ENCODE measurements at places on chromosomes 1 and 21. TPM values are rescaled to one million over a fixed set of nuclear protein-coding genes. Genes with fewer than 3 reads are reported as not detected.
A peak's percentile ranks its signal among the peaks of the same experiment; 100 is the strongest.

GRCh38 chr1:145845144-145845513 lies 301 bp upstream of the NUDT17 start:
- peaks cover 50% of the 10 kb centered on the region for H3K36me3 ChIP-seq
- H3K27me3 ChIP-seq: no peaks in the 10 kb centered on the region
- H3K4me1 ChIP-seq: no peaks in the 10 kb centered on the region
- peak overlapping the region; percentile 52 for H3K4me3 ChIP-seq
- peak overlapping the region; percentile 76 for H3K27ac ChIP-seq

The VCAM1 gene
- total RNA-seq: 6.4 TPM

DNA sequence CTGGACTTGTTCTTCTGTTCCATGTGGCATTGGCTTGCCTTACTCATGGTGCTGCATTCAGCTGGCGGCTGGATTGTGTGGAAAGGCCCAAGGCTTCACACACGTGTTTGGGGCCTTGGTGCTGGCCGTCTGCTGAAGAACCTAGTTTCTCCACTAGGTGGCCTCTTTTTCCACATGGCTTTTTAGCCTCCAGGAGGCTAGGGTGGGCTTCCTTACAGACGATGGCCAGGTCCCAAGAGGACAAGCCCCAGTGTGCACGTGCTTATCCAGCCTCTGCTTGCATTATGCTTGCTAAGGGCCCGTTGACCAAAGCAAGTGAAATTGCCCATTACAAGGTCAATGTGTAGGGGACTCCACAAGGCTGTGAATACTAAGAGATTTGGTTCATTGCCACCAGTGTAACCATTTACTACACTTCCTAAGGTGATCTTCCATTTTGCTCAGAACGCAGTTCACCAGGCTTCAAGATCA lies 47.5 kb upstream of the FOXO6 start:
- no peaks in the 10 kb centered on the region for H3K4me1 ChIP-seq
- H3K36me3 ChIP-seq: no peaks in the 10 kb centered on the region
- no peak overlapping the region for H3K27ac ChIP-seq

DNA sequence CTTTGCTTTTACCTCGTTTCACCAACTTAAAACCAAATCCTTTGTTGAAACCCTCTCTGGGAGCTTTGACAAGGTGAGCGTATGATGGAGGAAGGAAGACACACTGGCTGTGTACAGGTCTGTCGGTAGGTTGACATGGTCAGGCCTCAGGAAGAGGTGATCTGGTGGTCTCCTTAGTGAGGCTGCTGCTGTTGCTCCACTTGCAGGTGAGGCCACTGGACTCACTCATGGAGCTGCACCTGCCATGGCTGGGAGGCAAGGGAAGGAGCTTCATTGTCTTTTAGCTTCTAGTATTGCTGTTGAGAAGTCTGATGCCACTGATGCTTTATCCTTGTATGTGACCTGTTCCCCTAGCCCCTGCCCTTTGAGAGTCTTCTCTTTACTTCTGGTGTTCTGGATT lies 35.7 kb downstream of the TENT5C start:
- H3K27me3 ChIP-seq: no peaks in the 10 kb centered on the region
- H3K27ac ChIP-seq: no peak overlapping the region
- H3K4me3 ChIP-seq: no peak overlapping the region

- peaks cover 3% of the 10 kb centered on the region for H3K27me3 ChIP-seq
- no peak overlapping the region for H3K4me3 ChIP-seq
- H3K36me3 ChIP-seq: no peaks in the 10 kb centered on the region
- H3K4me1 ChIP-seq: no peaks in the 10 kb centered on the region
- DNase-seq: no peak
- H3K27ac ChIP-seq: no peak overlapping the region
Measured at GRCh38 chr21:44347911-44348451, 5.4 kb upstream of the TRPM2 start.

DNA sequence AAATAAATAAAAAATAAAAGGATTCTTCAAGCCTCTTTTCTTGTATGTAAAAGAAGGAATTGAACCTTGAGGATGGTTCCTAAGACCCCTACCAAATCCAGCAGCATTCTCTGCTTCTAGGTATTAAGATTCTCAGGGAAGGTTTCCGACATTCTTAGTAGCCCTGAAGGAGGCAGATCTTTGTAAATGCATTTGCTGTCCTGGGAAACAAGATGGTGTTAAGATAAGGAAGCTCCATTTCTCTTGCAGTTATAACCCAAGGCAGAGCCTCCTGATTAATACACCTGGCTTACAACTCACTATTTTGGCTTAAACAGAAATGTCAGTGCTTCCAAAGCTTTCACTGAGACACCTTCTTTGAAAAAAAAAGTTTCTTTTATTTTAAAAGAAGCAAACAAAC lies 393.8 kb downstream of the DISC1 start:
- no peaks in the 10 kb centered on the region for H3K4me1 ChIP-seq
- no peaks in the 10 kb centered on the region for H3K36me3 ChIP-seq
- DNase-seq: no peak
- no peak overlapping the region for H3K27ac ChIP-seq

The TIAM1 gene
- 4.1 TPM for total RNA-seq

DNA sequence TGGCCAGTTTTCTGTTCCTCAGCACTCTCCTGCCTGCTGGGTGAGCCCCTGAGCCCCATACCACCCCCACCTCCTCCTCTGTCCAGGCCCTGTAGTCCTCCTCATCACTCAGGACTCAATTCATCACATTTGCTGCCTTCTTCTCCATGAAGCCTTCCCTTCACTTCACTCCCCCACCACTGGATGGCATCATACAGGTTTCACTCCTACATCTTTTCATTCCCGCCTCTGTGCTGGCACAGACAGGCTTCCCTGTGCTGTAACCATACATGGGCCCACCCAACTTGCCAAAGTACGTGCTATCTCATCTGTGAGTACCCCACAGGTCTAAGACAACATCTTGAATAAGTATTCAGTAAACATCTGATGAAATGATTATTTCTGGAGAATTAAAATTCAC lies 56.9 kb downstream of the SLC45A1 start:
- no peak overlapping the region for H3K4me3 ChIP-seq
- DNase-seq: no peak
- no peaks in the 10 kb centered on the region for H3K27me3 ChIP-seq
- H3K27ac ChIP-seq: peak overlapping the region; percentile 90
- peaks cover 8% of the 10 kb centered on the region for H3K36me3 ChIP-seq
- no peaks in the 10 kb centered on the region for H3K4me1 ChIP-seq

The GIPC2 gene
- total RNA-seq: 1.5 TPM

- no peaks in the 10 kb centered on the region for H3K4me1 ChIP-seq
- no peaks in the 10 kb centered on the region for H3K27me3 ChIP-seq
- no peak for DNase-seq
- peak overlapping the region; percentile 71 for H3K27ac ChIP-seq
- peak overlapping the region; percentile 66 for H3K4me3 ChIP-seq
Measured at GRCh38 chr1:114345930-114346479, 165.0 kb downstream of the TRIM33 start.

DNA sequence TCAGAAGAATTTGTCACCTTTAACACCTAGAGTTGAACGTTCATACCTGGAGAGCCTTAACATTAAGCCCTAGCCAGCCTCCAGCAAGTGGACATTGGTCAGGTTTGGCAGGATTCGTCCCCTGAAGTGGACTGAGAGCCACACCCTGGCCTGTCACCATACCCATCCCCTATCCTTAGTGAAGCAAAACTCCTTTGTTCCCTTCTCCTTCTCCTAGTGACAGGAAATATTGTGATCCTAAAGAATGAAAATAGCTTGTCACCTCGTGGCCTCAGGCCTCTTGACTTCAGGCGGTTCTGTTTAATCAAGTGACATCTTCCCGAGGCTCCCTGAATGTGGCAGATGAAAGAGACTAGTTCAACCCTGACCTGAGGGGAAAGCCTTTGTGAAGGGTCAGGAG lies 52.3 kb downstream of the UBE4B start:
- H3K27me3 ChIP-seq: no peaks in the 10 kb centered on the region
- no peaks in the 10 kb centered on the region for H3K4me1 ChIP-seq
- no peak overlapping the region for H3K4me3 ChIP-seq
- no peak for DNase-seq
- no peak overlapping the region for H3K27ac ChIP-seq

DNA sequence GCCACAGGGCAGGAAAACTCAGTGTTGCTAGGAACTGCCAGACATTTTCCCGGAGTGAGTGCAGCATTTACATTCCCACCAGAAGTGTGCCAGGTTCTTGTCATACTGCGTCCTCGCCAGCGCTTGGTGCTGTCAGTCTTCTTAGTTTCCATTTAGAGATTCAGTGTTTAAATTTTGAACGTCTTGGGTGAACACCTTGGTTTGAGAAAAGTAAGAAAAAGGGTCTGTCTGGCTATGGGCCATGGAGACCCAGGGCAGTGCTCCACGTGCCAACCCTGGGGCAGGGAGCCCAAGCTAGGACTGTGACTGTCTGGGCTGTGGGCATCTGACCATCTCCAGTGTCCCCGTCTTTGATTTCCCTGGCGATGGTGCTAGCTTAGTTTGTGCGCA lies 16.0 kb downstream of the IBA57 start:
- H3K27me3 ChIP-seq: no peaks in the 10 kb centered on the region
- H3K36me3 ChIP-seq: no peaks in the 10 kb centered on the region
- no peak overlapping the region for H3K27ac ChIP-seq
- no peak overlapping the region for H3K4me3 ChIP-seq
- no peaks in the 10 kb centered on the region for H3K4me1 ChIP-seq
- no peak for DNase-seq

GRCh38 chr1:92219028-92219427 lies 1.3 kb downstream of the C1orf146 start:
- H3K27ac ChIP-seq: no peak overlapping the region
- no peaks in the 10 kb centered on the region for H3K36me3 ChIP-seq
- H3K4me3 ChIP-seq: no peak overlapping the region
- DNase-seq: no peak
- no peaks in the 10 kb centered on the region for H3K27me3 ChIP-seq

- H3K36me3 ChIP-seq: no peaks in the 10 kb centered on the region
- H3K4me1 ChIP-seq: no peaks in the 10 kb centered on the region
- no peak for DNase-seq
Measured at GRCh38 chr1:184215274-184215925, 163.9 kb downstream of the TSEN15 start.

The C1orf35 gene
- total RNA-seq: 4.9 TPM

The MATN1 gene
- not detected for total RNA-seq

DNA sequence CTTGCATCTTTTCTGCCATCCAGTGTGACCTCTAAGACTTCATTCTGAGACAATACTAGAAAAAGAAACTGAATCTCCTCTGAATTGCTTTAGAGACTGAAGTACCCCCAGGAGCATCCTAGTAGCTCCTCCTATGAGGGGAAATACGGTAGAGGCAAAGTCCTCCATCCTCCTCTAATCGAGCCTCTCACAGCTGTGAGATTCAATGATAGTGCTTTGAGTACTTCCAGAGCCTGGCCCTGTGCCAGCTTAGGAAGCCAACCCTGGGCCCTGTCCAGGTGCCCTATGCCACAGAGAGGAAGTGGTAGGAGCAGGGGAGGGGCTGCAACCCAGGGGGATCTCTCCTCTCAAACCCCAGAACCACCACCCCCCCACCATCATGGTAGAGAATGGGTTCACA lies 10.7 kb downstream of the RORC start:
- H3K36me3 ChIP-seq: no peaks in the 10 kb centered on the region
- H3K27ac ChIP-seq: no peak overlapping the region
- no peak overlapping the region for H3K4me3 ChIP-seq
- no peaks in the 10 kb centered on the region for H3K27me3 ChIP-seq
- no peaks in the 10 kb centered on the region for H3K4me1 ChIP-seq

DNA sequence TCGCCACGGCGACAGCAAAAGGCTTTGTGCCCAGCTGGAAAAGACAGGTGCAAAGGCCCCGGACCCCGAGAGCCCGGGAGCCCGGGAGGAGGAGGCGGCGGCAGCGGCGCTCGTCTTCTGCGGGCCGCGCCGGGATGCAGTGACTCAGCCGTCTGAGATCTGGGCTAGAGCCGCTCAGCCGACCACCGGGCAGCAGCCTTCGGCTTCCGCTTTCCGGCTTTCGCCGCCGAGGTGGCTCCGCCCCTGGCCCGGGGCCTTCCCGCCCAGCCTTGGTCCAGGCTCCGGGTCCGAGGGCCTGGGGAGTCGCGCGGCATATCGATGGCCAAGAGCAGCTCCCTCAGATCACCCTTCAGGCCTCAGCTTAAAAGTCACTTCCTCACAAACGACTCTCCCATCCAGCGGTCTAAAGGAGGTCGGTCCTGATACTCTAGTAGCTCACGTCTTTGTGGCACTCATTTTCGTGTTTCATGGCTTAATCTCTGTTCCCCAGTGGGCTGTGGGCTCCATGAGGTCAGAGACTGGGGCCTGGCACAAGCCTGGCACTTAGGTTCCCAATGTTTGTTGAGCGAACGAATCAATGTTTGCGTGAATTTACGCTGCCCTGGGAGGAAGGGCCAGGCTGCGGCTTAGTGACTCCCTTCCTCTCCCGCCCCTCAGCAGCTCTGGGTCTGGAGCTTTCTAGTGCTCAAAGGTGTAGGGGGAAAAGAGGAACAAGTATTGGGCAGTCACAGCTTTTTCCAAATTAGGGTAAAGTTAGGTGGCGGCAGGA lies at the start of gene PHTF1:
TSS of gene PHTF1 (minus strand) at position 154 of the 769 bp plus-strand sequence. CDS start 783 bp downstream, outside the sequence.
- peak within 1 kb of the TSS; percentile 92 for H3K27ac ChIP-seq

The TCP10L gene
- not detected for total RNA-seq
